Dermis microvascular lymphatic vessel endothelial cell (primary cell): ENCODE measurements at places on chromosomes 16 and 17. TPM values are rescaled to one million over a fixed set of nuclear protein-coding genes. Genes with fewer than 3 reads are reported as not detected.

Gene KRT28
- total RNA-seq = not detected in 2 replicates

GRCh38 chr17:13413001-13413400 lies 188.7 kb downstream of the HS3ST3A1 start:
- DNase-seq = no peak

DNA sequence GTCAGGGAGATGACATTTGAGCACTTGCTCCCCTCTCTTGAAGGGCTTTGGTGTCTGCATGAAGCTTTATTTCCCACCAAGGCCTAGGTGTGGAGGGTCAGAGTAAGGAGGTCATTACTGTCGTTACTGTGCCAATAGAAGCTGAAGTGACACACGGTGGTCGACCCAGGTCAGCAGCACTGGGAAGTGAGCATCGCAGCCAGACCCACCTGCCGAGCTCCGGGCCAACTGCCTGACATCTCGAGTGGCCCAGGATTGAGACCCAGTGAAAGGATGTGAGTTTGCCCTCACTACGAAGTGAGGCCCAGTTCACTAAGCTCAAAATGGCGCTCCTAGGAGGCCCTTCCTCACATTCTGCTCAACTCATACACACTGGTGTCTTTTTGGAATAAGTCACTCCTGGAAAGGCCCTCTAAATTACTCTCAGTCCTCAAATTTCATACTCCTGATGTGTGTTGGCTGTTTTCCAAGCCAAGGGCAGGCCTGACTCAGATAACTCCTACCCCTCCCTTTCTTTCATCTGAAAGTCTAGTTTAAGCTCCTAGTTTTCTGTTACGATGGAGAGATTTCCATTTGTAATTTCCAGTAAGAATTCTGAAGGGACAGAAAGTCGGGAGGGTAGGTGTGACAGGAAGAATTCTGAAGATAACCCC lies 200.4 kb downstream of the LGALS9B start:
- no peak for DNase-seq

DNA sequence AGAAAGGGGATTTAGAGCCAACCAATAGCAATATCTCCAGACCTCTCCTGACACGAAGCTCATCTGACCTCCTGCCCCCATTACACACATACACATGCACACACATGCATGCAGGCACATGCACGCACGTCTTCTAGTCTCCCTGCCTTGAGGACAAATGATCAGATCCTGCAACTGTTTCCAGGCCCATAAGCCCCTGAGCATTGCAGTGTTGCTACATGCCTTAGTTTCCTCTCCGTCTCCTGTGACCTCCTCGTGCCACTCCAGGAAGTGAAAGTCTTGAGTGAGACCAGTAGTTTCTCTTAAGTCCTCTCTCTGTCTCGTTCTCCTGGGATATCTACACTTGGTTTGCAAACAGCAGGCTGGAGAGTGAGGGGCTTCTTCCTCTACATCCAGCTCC lies 8.2 kb downstream of the CIITA start:
- no peak for DNase-seq

Gene TMC7
- total RNA-seq = 2.2 and 3.7 TPM in 2 replicates

GRCh38 chr17:43341715-43342588 lies 56.8 kb upstream of the ARL4D start:
- peak; percentile 23 for DNase-seq

GRCh38 chr17:9151091-9151490 lies 129.8 kb downstream of the NTN1 start:
- no peak for DNase-seq

GRCh38 chr17:74770498-74771318 lies 5.4 kb downstream of the NAT9 start:
- peak; percentile 57 for DNase-seq

DNA sequence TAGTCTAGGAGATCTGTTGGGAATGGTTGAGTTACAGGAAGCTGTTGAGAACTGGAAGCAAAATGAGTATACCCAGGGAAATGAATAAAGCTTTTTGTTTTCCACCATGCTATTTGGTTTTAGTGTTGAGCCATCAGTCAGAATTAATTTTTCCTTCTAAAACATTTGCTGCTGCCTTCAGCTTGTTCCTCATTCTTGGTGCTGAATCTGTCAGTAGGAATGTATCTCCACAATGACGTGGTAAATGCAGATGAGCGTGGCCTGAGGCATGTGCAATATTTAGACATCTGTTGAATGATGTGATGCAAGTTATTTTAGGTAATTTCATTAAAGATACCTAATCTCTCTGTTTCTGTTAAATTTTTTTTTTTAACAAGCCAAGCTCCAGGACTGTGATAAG lies 10.9 kb downstream of the HAPSTR1 start:
- no peak for DNase-seq

DNA sequence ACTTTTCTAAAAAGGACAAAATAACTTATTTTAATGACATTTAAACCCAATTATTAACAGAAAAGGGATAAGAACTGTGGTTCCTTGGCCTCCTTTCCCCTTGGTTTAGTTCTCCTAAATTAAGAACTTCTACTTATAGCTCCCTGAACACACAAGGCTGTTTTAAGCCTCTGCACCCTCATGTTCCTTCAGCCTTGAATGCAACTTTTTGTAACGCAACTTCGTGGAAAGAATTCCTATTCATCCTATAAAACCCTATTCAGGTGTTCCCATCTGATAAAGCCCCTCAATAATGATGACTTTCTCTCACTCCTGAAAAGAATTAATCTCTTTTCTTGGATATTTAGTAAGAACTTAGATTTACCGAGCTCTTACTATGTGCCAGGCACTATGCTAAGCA lies 6.3 kb downstream of the STAT3 start:
- DNase-seq = no peak

DNA sequence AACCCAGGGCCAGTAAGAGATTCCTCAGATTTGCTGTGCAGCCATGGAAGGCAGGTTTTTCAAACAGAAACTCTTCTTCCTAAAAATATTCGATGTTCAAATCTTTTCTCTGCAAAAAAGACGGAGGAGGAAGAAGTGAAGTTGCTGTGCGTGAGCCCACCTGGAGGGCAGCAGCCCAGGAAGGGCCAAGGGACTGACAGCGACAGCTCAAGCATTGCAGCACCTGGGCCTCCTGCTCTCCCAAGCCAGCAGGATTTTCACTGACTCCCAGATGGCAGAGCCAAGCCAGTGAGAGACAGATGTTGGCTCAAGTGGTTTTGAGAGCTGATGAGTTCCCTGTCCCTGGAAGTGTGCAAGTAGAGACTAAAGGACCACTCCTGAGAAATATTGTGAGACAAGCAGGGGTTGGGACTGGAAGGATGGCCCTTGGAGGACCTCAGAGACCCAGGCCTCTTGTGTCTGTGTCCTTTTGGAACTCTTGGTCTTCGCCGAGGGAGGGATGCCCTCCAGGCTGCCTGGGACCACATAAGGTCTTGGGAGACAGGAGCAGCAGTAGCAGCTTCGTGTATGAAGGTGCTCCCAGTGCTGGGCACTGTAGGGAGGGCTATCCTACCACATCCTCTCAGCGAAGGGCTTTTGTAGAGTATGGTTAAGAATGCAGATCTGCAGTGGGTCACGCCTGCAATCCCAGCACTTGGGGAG lies 29.3 kb upstream of the TNFRSF13B start:
- DNase-seq = no peak

GRCh38 chr17:49989518-49989880 lies 5.5 kb downstream of the DLX3 start:
- DNase-seq = no peak

- no peak for DNase-seq
Measured at GRCh38 chr17:58323366-58324055, 5.1 kb downstream of the TSPOAP1 start.

Gene TEKT1
- not detected in 2 replicates for total RNA-seq

GRCh38 chr16:30526823-30527634 lies 663 bp upstream of the ZNF768 start:
- DNase-seq = peak; percentile 98

Gene LRRC37B
- total RNA-seq = 5.9 and 8.9 TPM in 2 replicates

Gene AANAT
- total RNA-seq = not detected in 2 replicates

Gene TEDC2
- 3.7 and 3.8 TPM in 2 replicates for total RNA-seq

GRCh38 chr16:30780549-30780948 lies 6.5 kb downstream of the ZNF629 start:
- no peak for DNase-seq

DNA sequence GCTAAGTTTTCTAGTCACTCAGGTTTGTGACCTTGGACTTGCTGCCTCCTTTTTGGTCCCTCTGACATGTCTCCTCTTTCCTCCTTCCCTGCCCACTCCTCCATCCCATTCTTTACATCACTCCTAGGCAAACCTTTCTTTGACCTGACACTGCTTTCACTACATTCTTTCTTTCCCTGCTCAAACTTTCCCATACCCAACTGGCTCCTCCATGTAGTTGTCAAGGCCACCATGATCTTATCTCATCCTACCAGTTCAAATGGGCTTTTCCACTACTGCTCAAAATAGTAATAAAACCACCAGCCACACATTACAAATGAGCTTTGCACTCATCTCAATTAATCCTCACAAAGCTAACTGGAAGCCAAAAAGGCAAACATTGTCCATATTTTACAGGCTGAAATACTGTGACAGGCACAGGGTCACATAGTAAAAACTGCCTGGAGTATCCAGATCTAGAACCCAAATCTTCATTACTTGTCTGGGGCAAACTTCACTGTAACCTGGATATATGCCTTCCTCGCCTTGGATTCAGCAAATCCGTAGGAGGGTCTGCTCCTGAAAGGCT lies 14.4 kb downstream of the MRPS23 start:
- DNase-seq = no peak

Gene FN3K
- 3.5 and 6.4 TPM in 2 replicates for total RNA-seq

GRCh38 chr16:6132121-6132520 lies 1034.5 kb upstream of the EEF2KMT start:
- DNase-seq = no peak

DNA sequence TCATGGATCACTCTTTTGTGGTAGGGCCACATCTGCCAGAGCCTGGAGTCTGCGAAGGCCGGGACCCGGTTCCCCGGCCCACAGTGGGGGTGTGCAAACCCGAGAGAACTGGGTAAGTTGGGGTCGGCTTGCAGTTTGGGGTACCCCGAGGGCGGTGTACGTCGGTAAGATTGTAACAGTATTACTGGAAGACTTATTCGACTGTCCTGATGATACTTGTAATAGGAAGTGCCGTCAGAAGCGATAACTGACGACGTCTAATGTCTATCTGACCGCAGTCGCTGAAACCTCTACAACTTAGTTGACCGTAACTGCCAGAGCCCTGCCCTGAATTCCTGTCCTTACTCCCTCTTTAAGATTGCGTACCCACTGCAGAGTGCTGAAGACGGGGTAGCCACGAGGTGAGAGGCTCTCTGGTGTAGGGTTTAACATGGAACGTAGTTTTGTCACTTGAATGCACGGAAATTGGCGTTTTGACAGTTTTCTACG lies 24.0 kb downstream of the TRPV2 start:
- no peak for DNase-seq

- no peak for DNase-seq
Measured at GRCh38 chr16:75457485-75458021, 6.9 kb downstream of the TMEM170A start.

DNA sequence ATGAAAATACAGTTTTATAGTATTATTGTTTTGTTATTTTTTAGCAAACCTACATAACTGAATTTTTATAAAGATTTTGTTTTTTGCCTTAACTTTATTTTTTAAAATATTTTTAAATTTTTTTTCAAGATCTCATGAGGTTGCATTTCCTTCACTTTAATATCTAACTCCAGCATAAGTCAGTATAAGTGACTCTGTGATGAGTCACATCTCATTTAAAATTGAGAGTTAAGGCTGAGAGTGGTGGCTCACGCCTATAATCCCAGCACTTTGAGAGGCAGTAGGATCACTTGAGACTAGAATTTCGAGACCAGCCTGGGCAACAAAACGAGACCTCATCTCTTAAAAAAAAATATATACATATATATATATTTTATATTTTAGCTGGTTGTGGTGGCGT lies 44.0 kb downstream of the NLK start:
- DNase-seq = peak; percentile 8

Gene RNF222
- total RNA-seq = under 0.01 TPM in 1 of 2 replicates, not detected in the other

- no peak for DNase-seq
Measured at GRCh38 chr17:245611-246010, 64.2 kb upstream of the DOC2B start.

DNA sequence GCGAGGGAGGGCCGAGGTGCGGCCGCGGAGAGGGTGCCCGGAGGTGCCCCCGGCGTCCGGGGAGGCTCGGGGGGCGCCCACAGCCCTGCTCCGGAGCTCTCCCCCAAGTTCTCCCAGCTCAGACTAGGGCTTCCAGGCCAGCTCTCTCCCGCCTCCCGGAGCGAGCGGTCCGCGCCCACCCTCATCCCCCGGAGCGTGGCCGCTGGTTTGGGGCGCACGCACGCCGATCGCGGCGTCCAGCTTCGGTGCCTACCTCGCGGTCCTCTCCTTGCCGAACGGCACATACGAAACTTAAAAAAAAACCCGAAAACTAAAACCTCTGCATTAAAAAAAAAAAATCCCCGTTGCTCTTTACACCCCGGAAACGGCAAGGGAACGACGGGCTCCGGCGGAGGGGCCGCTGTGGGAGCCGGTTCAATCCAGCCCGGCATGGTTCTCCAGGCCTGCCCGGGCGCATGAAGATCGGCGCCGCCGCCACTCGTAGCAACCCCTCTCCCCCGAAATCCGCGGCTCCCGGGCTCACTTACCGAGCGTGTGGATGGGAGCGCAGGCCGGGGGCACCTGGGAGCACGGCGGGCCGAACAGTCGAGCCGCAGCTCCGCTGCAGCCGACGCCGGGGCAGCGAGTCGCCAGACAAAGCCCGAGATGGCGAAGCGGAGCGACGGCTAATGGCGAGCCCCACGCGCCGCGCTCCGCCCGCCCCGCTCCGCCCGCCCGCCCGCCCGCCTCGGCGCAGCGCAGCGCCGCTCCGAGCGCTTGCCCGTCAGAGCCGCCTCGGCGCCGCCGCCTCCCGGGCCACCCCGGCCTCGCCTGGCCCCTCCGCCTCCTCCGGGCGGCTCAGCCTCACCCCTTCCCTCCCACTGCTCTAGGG lies 973 bp upstream of the UBTF start:
- DNase-seq = peak; percentile 45

GRCh38 chr17:1486802-1487695 lies 5.4 kb downstream of the MYO1C start:
- DNase-seq = no peak

DNA sequence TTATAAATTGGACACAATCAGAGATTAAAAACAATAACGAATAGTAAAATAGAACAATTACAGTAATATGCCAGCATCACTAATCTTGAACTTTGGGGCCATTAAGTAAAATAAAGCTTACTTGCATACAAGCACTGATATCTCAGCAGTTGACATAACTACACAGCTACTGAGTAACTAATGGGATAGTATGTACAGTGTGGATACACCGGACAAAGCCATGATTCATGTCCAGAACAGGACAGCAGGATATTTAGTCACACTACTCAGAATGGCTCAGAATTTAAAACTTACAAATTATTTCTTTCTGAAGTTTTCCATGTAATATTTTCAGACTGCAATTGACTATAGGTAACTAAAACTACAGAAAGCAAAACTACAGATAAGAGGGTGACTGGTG lies 427.5 kb downstream of the CDH13 start:
- DNase-seq = peak; percentile 11

- peak; percentile 35 for DNase-seq
Measured at GRCh38 chr17:42131981-42132432, 9.4 kb downstream of the HSPB9 start.

- DNase-seq = peak; percentile 58
Measured at GRCh38 chr17:8384801-8385378, 1.9 kb upstream of the RPL26 start.

- no peak for DNase-seq
Measured at GRCh38 chr16:12675046-12675445, 128.6 kb downstream of the CPPED1 start.

- DNase-seq = no peak
Measured at GRCh38 chr16:14168146-14168545, 97.0 kb downstream of the MRTFB start.

- no peak for DNase-seq
Measured at GRCh38 chr16:51523400-51523799, 372.3 kb upstream of the SALL1 start.

Gene WFDC1
- total RNA-seq = not detected in 2 replicates

Gene PRSS33
- total RNA-seq = not detected in 2 replicates

Gene CD7
- total RNA-seq = not detected in 2 replicates

- DNase-seq = no peak
Measured at GRCh38 chr16:898216-898615, 72.6 kb downstream of the LMF1 start.
